ENCODE measurements at places on chromosomes 16 and 17. TPM values are rescaled to one million over a fixed set of nuclear protein-coding genes. Genes with fewer than 3 reads are reported as not detected.

DNA sequence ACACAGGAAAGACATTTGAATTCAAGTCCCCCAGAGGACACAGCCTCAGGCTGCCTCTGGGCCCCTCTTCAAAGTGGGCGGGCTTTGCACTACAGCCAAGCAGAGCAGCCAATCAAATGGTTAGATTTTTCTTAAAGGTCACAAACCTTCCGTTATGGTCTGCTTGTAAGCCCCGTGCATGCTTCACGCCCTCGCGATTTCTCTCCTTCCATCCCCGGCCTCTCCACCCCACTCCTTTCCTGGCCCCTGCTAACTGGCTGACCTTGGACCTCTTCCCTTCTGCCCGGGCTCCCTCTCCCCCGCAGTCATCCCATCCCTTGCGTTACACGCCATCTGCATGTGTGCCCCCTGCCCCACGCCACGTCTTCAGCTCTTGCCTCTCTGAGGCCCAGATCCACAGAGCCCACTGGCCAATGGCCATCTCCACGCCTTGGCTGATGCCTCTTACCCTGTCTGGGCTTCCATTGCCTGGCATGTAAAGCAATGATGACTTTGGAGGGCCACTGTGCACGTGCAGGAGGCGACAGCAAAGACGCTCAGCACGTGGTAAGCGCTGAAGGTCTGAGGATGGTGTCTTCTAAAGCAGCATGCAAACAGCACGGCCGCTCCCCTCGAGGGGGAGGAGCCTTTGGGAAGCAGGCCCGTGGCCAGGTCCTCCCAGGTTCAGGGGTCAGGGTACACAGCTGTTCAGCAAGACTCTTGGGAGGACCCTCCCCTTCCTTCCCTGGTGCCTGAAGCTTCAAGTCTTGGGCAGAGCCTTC, 86.8 kb downstream of the ZDHHC7 start:
- DNase-seq, result no peak

DNA sequence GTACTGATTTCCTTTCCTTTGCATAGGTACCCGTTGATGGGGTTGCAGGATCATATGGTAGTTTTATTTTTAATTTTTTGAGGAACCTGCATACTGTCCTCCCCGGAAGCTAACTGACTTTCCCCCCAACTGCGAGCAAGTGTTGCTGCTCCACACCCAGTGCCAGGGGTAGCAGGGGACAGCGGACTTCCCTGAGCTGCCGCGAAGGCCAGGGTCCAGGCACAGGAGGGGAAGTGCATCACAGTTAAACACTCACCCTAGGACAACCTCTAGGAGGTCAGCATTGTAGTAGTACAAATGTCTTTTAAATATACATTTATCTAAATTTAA, 201.7 kb downstream of the NPIPB11 start:
- no peak for DNase-seq

DNA sequence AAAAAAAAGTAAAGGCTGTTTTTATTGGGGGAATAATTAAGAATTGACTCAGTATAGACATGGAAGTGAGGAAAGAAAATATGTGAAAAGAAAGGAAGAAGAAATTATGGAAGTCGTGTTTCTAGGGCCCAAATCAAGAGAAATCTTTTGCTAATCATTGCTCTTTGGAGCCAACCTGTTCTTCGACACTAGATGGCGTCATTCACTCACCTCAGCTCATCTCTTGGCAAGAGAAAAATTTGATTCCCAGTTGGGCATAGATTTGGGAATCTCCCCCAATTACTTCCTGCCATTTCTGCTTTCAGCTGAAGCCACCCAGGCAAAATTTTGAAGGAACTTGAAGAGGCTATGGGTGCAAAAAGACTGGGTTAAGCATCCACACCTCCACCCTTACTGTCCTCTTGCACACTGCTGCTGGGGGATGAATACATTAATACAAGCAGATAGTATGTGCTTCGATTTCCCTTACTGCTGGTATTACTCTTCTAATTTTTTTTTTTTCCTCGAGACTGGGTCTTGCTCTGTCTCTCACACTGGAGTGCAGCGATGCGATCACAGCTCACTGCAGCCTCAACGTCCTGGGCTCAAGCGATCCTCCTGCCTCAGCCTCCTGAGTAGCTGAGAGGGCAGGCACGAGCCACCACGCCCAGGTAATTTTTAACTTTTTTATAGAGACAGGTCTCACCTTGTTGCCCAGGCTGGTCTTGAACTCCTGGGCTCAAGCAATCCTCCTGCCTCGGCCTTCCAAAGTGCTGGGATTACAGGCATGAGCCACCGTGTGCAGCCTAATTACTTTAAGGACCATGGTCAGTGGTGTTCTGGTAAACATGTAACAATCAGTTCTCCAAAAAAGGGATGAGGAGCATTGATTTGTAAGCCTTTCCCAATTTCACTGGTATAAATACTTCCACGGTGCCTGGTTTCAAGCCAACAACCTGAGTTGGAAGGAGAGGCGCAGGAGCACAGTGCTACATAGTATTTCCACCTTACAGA, 13.5 kb downstream of the PSMD7 start:
- peak; percentile 18 for DNase-seq

The KRT20 gene
- not detected for polyA plus RNA-seq

The NXPH3 gene
- polyA plus RNA-seq, result not detected

The CACNG3 gene
- polyA plus RNA-seq, result not detected
